ENCODE measurements at places on chromosomes 16 and 17.

DNA sequence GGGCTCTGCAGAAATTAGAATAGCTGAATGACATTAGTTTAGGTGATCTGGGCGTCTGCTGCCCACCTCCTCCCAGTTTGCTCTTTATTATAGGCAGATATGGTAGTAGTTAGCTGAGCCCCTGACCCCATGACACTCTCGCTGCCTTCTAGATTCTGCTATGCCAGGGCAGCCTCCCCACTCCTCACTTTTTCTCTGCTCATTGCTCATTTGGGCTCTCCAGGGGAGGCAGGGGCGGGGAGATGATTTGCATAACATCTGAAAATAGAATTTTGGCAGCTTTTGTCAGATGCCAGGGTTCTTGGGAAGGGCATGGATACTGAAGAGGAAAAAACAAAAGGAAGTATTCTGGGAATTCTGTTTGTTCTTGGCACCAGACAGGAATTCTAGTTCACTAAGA is 78.0 kb upstream of the GAS7 start:
- no peak for DNase-seq

- no peak for DNase-seq
Measured at GRCh38 chr16:4265676-4266075, 7.1 kb downstream of the TFAP4 start.

DNA sequence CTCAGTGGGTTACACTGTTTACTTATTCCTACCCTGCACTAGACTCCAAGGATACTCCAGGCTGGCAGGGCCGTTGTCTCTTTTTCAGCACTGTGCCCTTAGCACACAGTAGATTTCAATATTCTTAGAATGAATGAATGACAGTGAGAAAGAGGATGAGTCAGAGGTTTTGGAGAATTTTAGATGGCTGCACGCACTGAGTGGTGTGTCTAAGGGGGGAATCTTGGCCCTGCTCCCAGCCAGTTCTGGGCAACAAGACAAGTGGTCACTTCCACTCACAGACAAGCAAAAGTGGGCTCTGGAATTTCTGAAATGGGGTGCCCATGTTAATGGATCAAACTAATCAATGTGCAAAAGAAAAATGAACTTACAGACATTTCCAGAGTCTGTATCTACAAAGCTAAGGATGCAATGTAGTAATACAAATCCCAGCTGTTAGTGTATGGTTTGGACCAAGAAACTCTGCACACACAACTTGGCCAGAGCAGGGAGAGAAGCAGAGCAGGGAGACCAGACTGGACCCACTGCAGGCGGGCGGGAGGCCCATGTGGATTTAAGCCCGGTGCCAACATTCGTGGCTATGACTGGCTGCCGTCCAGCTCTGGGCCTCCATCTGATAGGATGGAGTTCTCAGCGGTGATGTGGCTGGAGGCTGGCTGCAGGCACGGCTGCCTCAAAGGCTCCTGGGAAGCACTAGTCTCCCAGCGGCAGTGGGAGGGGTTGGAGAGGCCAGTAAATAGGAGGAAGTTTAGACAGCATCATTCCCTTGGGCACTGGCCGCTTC is 95.6 kb upstream of the CDYL2 start:
- DNase-seq: no peak

- no peak for DNase-seq
Measured at GRCh38 chr17:43562679-43563599, 16.8 kb upstream of the ETV4 start.

GRCh38 chr17:66781135-66781534 is 53.8 kb upstream of the CACNG5 start:
- DNase-seq: no peak

DNA sequence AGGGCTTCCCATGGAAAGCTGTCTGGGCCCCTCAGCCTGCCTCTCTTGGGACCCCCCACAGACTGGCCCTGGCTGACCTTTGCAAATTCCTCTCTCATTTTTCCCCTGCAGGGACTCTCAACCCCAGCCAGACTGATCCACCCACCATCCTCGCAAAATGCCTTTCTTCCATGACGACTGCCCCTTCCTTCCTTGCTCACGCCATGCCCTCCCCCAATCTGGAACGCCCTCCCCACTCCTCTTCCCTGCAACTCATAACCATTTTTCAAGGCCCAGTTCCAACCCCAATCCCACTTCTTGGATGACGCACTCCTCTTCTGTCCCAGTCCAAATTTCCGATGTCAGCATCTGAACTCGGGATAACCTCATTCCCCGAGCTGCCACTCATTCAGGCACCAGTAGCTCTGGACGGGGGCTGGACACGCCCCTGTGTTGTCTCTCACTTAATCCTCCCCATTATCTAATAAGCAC is 1.3 kb upstream of the DNAI2 start:
- no peak for DNase-seq

GRCh38 chr16:57203451-57203850 is 17.3 kb downstream of the RSPRY1 start:
- no peak for DNase-seq

DNA sequence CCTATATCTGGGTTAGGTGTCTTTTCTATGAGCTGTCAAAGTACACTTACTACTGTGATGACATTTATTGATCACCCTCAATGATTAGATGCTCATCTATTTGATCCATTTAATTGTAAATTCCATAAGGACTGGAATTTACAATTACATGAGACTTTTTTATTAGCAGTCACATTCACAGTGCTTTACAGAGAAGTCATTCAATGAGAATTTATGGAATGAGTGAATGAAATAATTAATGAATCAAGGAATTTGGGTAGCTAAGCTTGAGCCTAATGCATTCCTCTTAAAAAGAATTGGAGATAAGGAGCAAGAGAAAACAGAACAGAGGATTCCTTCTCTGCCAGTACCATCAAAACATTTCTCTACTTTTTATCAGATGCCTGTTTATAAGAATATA is 1437.5 kb upstream of the CDH8 start:
- DNase-seq: no peak

- no peak for DNase-seq
Measured at GRCh38 chr16:86718118-86718517, 139.8 kb downstream of the FOXL1 start.

DNA sequence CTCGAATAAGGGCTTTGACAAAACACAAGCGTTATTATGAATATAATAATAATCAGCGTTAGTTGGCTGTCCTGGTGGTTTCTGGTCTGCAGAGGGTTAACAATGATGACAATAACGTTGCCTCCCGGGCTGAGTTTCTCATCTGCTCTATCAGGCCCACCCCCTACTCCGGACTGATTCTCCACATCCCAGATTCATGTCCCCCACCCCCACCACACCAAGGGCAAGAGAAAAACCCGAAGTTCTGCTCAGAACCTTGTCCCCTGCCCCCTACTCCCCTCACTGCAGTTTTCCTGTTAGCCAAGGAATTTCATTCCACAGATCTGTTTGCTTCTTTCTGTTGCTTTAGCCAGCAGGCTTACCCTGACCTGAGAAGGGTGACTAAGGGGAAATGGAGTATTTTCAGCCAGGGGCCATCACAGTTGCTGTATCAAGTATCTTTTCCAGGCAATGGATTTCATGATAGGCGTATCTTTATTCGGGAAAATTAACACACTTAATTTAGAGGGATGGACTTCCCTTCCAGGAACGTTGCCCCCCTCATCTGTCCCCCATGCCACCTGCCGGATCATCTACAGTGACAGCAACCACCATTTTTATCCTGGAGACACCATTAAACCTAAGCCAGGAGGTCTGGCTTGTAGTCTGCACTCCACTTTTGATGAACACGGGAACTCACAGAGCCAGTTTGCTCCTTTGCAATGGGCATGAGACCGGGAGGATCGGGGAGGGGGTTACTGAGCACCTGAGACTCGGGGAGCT is 23.7 kb downstream of the ALOX15 start:
- no peak for DNase-seq

GRCh38 chr17:19448341-19449268 is 37.6 kb downstream of the RNF112 start:
- DNase-seq: no peak

- DNase-seq: no peak
Measured at GRCh38 chr17:34626121-34626681, 46.8 kb downstream of the TMEM132E start.

DNA sequence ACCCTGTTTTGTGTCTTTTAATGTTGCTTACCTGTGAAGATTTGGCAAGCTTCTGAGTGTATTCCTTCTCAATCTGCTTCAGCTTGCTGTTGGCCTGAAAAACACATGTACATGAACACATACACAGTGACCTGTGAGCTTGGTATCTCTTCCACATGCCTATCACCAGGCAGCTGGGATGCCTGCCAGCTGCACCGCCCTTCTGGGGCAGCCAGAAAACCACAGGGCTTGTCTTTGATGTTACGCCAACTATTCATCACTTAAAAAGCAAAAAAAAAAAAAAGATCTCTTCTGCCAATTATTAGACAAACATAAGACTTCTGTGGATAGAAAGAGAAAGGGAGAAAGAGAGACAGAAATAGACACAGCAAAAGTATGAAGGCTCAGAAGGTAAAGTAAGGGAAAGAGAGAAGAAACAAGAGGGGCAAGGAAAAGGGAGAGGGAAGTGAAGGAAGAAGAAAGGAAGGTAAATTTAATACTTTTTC is 189.2 kb upstream of the AXIN2 start:
- DNase-seq: peak; percentile 63

- DNase-seq: no peak
Measured at GRCh38 chr17:79248843-79249493, 174.3 kb downstream of the ENGASE start.

DNA sequence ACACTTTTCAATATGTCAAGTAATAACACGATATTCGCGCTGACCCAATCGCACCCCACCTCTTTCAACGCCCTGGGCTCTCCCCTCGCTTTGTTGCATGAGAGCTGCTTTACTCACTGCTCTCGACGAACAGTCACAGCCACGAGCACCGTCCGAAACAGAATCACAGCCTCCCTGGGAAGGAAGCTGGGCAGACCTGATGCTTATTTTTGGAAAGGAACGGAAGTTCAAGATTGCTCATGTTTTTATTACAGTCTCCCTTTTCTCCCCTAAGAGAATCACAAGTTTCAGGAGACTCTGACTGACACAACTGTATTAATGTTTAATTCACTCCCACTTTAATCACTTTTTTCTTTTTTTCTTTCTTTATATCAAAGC is 67.8 kb downstream of the ANKRD11 start:
- no peak for DNase-seq

- DNase-seq: no peak
Measured at GRCh38 chr16:65005696-65006095, 116.2 kb downstream of the CDH11 start.

- DNase-seq: no peak
Measured at GRCh38 chr17:12547831-12548230, 117.9 kb upstream of the MYOCD start.

DNA sequence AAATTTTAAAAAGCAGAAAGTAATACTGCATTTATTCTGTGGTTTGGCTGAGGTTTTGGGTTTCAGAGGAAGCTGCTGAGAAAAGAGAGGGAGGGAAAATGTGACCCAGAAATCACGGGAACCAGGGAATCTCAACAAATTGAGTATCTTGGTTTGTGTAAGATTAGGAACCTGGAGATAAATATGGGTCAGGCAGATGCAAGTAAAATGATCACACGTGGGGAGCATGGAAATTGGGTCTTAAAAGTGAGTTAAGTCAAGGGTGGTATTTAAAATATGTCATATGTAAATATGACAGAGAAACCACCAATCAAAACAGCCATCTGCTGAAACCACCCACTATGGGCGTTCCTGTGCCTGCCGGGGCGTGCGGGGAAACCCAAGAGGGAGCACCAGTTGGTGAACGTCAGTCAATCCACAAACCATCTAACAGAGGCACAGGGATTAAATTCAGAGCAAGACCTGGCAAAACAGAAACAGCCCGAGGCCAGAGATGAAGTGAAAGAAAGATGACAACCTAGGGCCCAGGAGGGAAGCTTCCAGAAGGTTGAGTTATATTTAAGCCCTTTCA is 33.4 kb downstream of the CDH13 start:
- no peak for DNase-seq

- no peak for DNase-seq
Measured at GRCh38 chr16:55574811-55575210, 8.3 kb downstream of the CAPNS2 start.

- DNase-seq: no peak
Measured at GRCh38 chr17:50766222-50767023, 895 bp downstream of the ANKRD40CL start.

All from naive thymus-derived CD8-positive, alpha-beta T cell (primary cell).